Hematopoietic multipotent progenitor cell (in vitro differentiated cells): ENCODE measurements at places on chromosomes 2 and 18.

GRCh38 chr2:121345887-121346286 lies 60.9 kb upstream of the TFCP2L1 start:
- DNase-seq: no peak

DNA sequence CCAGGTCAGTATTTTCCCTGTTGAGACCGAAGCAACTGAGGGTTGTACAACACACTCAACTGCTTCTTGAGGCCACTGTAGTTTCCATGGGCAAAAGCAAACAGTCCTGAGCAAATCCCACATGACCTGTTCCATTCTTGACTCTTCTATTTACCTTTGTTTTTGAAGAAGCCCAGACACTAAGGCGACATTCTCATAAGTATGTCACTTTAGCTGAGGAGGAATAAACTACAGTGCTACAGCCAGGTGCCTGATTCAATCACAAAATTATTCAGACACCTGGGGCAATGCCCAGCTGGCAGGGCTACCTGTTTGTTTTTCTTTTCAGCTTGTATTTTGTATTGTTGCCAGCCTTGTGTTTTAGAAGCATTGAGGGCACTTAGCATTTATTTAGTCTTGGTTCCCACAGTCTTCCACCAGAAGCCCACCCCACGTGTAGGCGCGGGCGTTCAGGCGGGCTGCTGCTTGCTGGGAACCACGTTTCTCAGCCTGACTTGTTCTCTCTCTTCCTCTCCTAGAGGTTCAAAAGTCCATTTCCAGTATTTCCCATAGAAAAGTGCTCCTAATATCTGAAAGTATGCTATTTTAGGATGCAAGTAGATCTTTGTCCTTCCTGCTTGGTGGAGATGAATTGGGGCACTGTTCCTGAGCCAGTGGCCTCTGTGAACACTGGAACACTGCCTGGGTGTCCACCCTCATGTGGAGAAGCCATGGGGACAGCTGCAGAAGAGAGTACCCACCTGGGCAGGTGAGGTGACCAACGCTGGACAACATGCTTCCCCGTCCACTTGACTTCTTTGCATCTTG lies 99.0 kb upstream of the COPS8 start:
- DNase-seq: no peak

- no peak for DNase-seq
Observed at GRCh38 chr2:239274391-239275043, 126.3 kb downstream of the HDAC4 start.

DNA sequence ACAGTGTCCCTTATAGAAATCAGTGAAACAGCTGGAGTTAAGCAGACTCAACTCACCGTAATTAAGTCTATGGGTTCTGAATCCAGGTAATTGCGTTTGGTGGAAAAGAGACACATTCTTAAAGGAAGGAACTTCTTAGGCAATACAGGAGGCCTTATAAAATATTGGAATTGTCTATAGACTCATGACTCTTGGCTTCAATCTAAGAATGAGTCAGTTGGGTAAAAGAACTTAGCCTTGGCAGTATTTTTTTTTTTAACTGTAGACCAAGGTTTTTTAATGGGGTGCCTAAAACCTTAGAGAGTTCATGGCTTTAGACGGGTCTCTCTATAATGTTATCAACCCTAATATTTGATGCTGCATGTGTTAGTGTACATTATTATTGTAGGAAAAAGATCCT lies 47.6 kb downstream of the CCDC85A start:
- DNase-seq: no peak

DNA sequence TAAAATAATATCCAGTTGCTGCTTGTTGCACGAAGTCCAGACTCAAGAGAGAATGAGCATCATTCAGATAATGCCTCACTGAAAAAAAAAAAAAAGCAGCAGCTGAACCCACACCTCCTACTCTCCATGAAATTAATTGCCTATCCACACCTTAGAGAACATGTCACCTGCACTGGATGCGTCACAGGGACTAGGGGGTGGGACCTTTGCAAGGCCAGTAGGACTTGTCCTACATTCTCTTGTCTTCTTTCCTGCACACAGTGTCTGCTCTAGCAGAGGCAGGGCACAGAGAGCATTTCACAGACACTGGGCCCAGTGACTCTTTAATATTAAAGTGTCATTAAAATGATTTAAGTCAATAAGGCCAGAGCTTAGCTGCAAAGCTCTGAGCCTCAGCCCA lies at the start of gene ABCA12:
Gene ABCA12, minus strand, starts transcription at position 148 of the 400 bp plus-strand sequence. CDS start 418 bp downstream, outside the sequence.
- no peak for DNase-seq

GRCh38 chr2:9336241-9336575 lies 87.1 kb downstream of the ITGB1BP1 start:
- no peak for DNase-seq
